Fibroblast of skin of scalp (primary cell): ENCODE measurements at places on chromosomes 1 and 21.

DNA sequence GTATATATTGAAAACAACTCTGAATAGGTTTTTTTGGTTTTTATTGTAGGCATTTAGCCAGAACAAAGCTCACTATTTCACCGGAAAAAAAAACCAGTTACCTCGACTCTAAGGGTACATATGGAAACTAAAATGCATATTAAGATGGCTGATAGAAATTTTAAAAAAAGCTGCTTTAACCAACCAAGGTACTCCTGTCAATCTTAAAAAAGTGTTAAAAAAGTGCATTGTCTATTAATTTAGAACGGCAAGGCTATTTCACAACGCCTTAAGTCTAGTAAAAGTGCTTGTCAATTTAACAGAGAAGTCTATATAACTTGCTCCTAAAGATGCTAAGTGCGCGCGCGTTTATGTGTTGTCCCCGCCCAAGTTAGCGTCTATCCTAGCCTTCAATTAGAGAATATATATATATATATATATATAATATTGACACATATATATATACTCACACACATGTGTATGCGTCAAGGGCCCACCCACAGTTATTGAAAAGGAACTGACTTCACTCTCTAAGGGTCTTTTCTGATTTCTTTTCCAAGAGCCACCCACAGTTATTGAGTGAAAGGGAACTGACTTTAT, 934 bp downstream of the ASPM start:
- DNase-seq, result no peak

GRCh38 chr1:12480748-12481362, 137.2 kb downstream of the DHRS3 start:
- DNase-seq, result peak; percentile 85

GRCh38 chr1:215567491-215568298, 591 bp downstream of the KCTD3 start:
- peak; percentile 62 for DNase-seq

DNA sequence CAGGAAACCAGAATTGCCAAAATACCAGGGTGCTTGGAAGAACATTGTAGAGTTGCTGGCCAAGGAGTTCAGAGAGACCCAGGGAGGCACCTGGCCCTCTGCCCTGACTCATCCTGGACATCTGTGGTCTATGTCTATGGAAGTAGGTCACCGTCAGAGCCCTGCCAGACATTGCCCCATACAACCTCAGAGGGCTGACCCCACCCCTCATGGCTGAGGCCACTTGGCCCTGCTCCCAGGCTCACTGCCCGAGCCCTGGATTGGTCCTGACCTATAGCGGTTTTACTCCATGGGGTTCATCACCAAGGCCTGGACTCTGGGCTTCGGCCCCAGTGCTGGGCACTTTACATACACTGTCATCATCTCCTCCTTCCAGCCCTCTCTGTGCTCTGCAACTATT, 233.1 kb downstream of the PTPRU start:
- no peak for DNase-seq

DNA sequence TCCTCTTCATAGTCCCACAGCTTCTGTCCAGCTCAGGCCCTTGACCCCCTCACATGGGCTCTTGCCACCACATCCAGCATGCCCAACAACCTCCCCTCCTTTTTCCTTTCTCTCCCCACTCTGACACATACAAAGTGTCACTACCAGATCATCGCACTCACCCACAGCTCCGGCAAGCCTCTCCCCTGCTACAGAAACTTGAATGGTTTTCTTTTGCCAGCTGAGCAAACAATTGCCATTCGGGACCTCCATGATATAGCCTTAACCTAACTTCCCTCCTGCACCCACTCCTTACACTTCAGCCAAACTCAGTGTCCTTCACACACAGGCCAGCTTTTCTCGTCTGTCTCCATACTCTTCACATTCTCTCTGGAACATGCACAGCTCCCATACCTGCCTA, 43.3 kb downstream of the MAB21L3 start:
- DNase-seq, result no peak

DNA sequence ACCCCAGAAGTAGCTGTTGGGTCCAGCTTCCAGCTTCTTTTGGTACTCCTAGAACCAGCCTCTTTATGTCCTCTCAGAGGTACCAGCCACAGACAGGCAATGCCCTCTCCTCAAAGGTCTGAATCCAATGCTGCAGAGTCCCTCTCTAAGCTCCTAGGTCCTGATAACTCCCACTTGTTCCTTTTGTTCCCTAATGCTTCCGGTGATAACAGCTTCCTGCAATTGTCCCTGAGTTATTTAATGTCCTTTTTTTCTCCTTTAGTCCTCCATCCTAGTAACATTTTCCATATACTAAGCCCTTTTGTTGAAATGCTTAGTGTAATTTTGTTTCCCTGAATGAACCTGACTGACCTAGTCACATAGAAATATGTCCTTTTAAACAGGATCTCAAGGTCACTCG, 201.7 kb upstream of the BEND5 start:
- no peak for DNase-seq

DNA sequence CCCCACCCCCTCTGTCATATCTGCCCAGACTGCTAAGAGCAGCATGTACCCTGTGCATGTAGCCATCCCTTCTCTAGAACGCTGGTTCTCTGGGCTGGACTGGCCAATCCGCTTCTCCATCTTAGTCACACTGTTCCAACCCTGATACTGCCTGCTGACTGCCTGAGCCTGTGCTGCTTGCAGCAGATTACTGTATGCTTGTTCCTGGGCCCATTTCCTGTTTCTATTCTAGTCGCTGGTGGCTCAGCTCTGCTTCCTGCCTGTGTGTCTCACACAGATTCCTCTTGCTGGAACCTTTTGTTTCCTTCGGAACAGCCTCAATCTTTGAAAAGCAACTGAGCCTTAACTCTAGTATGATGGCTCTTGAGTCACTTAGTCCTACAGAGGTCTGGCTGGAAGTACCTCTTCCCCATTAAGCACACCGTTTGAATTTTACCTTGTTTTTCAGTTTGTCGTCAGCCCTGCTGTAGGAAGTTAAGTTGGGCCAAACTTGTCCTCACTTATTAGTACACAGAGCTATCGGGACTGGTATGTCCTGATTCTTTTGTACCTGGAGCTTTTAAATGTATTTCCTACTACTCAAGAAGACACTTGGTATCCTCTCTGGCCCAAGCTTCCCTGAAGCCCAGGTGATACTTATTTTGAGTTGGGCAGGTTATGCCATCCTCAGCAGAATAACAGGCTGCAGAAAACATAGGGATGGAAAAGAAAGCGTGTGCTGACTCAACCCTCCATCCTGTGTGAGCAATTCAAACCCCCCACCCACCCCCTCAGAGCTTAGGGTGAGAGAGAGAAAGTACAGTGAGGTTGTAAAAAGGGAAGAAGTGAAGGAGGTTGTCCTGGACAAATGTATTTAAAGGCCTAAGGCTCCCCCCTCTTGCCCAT, 43.4 kb upstream of the PIGV start:
- peak; percentile 90 for DNase-seq

- no peak for DNase-seq
These were observed 5.5 kb downstream of the DYNLT5 start for GRCh38 chr1:66757722-66758240.

- no peak for DNase-seq
These were observed 44.3 kb upstream of the IL10 start for GRCh38 chr1:206816390-206817287.

- DNase-seq, result peak; percentile 63
These were observed 30.6 kb upstream of the DDAH1 start for GRCh38 chr1:85495556-85495955.

DNA sequence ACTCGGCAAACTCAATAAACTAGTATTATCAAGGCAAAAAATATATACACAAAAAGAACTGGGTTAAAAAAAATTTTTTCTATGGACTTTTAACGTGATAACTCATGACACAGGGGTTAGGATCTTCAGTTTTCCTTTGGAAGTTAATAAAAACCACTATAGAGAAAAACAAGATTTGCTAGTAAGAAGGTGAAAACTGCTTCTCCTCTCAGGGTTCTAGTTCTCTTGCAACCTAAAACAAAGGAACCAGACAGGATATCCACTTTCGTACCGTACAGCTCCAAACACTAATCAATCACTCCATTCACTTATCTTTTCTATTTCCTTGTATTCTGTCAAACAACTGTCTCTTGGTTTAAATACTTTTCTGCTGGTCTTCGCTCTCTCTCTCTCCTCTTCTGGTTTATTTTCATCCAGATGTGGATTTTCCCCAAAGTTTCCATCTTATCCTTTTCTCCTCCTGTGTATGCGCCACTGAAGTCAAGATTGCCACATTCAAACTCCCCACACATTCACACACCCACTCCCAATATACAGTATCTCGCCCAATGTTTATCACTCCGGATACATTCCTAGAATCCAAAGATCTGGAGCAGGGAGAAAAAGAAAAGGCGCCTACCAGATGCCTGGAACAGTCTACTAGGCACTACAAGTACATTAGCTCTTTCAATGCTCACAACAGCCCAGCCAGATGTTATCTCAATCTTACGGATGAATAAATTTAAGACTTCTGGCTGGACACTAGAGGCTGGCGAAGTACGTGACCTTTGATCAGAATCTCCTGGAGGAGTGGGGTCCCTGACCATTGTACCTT, 775 bp upstream of the PRPF38B start:
- DNase-seq, result no peak

DNA sequence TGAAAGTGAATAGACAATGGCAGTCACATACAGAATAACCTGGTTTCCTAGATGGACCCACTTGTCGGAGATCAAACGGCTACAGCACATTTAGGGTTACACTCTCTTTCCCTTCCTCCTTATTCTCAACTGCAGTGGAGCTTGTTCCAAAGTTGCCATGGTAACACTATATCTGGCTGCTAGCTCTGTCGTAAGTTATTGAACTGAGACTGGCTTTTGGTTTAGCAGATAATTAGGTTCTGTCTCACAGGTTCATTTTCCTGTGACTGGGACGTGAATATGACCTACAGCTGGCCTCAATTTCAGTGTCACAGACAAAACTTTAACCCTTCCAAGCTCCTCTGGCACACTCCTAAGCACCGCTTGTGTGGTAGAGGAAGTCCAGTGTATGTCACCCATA, 875.8 kb downstream of the USP25 start:
- DNase-seq, result no peak

- no peak for DNase-seq
These were observed 3.1 kb upstream of the OR10J1 start for GRCh38 chr1:159436469-159436868.

DNA sequence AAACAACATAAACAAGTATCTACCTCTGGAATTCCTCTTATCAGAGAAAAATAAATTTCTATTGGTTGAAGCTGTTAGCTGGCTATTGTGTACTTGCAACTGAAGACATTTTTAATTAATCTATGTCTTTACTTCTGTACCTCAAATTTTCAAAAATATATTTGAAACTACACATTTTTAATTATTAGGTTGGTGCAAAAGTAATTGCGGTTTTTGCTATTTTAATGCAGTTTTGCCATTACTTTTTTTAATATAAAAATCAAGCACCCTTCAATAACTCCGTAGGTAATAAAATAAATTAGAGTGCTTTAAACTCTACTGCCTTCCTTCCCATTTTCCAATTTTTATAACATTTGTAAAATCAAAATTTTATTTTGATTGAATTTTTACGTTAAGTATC, 262.1 kb upstream of the DUSP10 start:
- no peak for DNase-seq

- DNase-seq, result no peak
These were observed 11.5 kb downstream of the DENND1B start for GRCh38 chr1:197763769-197764168.

GRCh38 chr1:156149374-156150332, 3.7 kb upstream of the SEMA4A start:
- no peak for DNase-seq

DNA sequence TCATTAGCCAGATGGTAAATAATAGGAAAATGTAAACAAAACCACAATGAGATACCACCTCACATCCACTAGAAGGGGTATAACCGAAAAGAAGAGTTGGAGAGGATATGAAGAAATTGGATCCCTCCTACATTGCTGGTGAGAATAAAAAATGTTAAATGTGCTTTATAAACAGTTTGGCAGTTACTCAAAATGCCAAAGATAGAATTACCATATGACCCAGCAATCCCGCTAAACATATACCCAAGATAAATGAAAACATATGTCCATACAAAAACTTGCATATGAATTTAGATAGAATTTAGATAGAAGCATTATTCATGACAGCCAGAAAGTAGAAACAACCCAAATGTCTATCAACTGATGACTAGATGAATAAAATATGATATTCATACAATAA, 4.4 kb upstream of the FMO2 start:
- peak; percentile 92 for DNase-seq

GRCh38 chr1:168443899-168444298, 99.9 kb downstream of the XCL2 start:
- DNase-seq, result no peak

- DNase-seq, result no peak
These were observed 38.0 kb downstream of the SAMD13 start for GRCh38 chr1:84339503-84339902.

DNA sequence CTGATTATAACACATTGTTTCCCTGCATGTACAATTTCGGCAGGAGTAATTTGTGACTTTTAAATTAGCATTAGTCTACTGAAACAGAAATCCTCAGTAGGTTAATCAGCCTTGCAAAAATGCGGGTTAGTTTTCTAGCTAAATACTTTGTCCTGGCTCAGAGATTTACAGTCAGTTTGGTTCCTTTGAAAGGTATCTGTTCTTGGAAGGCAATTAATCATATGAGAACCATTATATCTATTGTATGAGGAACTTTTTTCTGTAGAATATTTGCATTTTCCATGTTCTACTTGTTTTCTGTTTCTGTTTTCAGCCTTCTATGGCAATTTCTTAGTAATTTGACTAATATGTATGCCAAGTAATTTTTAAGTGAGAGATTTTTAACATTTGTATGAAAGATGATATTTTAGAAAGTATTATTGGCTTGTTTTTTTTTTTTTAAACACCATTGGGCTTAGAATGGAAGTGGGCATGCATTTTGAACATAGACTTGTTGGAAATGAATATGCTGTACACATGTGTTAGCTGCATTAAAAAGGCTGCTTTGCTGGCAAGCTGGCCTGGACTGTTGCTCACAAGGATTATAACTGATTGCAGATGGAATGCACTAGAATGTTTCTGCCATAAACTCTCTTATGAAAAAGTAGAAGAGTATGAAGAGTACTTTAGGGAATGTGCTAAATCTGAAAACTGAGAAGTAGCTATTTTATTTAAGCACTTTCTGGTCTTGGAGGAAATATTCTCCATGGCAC, 26.2 kb downstream of the KIF1B start:
- DNase-seq, result peak; percentile 32

GRCh38 chr1:51946300-51946699, 44.2 kb downstream of the RAB3B start:
- peak; percentile 51 for DNase-seq

DNA sequence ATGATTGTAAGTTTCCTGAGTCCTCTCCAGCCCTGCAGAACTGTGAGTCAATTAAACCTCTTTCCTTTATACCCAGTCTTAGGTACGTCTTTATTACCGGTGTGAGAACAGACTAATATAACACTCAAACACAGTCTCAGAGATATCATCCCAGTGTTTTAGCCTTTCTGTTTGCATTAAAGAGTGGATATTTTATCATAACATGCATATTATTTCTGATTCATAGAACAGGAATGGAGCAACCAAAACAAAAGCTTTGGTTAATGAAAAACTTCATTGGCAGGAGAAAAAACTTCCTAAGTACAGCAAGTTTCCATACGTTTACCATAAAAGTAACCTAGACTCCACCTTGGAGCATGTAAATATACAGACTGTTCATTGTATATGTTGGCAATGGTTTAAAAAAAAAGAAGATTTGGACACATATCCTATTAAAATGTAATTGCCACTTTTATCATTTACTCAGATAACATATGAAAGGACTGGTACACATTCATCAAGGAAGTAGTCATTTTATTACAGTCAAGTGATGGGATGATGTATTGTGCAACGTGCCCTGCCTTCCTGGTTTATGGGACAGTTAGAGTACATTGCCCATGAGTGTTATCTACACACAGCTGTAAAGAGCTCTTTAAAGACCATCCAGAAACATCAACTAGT, 144.8 kb downstream of the ETS2 start:
- DNase-seq, result peak; percentile 64
